ENCODE measurements at places on chromosomes 12 and 14.
A peak's percentile ranks its signal among the peaks of the same experiment; 100 is the strongest.

- DNase-seq: no peak
These were observed 8.8 kb downstream of the VPS37B start for GRCh38 chr12:122886851-122887818.

GRCh38 chr12:116934908-116935705 is 24.4 kb downstream of the FBXW8 start:
- no peak for DNase-seq

- no peak for DNase-seq
These were observed 170.2 kb upstream of the PRICKLE1 start for GRCh38 chr12:42759622-42760273.

DNA sequence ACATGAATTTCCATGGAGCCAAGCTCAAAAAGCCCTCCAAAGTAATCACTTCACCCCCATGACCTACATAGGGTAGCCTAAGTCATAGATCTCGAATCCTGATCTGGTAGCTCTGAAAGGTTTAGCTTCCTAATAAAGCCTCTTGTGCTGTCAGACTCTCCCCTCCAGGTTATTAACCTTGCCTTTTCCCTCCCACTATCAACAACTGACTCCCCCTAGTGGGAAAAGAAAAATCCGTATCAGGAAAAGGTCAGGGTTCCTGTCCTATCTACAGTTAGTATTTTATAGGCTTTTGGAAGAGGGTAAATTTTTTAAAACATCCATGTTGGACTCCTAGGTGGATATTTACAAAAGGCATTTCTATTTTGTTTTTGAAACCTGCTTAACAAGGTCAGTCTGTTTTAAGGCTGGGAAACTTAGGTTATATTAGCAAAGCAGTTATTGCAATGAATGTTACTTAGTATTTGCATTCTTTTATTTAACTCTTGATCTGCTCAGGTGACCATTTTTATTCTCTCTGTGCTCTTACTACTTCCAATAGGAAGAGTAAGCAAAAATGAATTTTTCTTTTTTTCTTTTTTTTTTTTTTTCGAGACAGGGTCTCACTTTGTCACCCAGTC is 8.0 kb downstream of the YY1 start:
- peak; percentile 31 for DNase-seq

GRCh38 chr12:66823857-66824570 is 145.1 kb upstream of the GRIP1 start:
- no peak for DNase-seq

DNA sequence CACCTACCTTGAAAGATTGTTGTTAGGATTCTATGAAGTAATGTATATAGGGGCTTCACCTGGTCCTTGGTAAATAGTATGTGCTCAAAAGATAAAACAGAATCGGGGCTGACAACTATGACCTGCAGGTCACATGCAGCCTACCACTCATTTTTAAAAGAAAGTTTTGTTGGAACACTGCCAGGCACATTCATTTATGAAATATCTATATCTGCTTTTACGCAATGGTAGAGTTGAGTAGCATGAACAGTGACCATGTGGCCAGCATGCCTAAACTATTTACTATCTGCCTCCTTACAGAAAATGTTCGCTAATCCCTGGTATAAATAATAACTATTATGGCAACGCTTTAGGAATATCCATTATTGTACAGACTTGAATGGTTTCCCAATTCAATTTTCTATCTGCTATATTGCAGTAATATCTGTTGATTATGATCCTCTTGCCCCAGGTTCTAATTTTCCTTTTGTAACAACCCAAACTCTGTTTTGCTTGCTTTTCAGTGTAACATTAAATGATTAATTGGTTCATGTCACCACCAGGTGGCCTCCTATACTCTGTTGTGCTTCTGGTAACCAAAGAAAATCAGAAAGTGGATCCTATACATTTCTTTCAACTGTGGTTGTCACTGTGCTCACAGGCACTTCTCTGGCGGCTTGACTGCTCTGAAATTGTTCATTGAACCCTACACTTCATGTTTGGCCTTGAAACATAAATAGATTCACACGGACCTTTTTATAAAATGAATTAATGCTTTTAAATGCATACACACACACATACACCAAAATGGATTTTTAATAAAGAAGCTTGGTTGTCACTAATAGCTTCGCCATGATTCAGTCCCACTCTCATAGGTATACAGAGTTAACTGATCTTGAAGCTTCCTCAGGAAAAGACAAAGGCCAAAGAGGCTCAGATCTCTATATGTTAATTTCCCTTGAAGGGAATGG is 227.7 kb upstream of the NPAS3 start:
- DNase-seq: no peak

All from right kidney (tissue), 9 donors.